DND-41 (cell line): ENCODE measurements at places on chromosomes 12 and 14.

DNA sequence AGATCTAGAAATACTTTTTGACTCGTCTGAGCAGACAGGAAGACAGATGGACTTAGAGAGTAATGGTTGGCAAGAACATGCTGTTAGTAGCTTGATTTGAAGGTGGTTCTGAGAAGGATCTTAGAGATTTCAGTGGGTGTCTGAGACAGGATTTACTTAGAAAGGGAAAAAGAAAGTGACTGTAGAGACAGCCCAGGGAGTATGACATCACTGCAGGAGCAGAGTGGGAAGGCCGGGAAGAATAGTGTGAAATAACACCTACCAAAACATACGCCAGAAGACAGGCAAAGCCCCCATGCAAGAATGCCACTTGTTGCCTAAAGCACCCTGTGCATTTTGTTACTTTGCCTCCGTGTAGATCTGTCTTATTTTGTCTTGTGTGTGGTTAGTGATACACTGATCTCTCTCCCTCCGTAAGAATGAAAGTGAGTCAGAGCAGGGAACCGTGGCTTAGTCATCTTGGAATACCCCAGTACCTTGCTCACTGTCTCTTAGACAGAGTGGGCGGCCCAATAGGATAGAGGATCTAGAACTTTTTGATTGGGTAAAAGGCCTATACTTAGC is 161.3 kb upstream of the IFNG-AS1 start:
- no peak for DNase-seq

DNA sequence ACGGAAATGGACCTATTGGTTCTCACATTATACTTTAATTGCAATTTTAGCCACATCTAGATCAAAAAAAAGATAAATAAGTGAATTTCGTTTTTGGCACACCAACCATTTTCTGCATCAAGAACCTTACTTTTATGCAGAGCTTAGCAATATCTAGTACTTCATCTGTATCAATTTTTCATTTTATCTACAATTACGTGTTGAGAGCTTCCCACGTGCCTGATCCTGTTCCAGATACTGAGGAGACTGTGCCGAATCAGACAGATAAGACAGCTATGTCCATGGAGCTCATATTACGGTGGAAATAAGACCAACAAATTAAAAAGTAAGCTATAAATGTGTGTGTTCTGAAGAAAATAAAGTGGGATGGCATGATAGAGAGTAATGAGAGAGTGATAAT is 101.6 kb downstream of the MGAT4C start:
- no peak for DNase-seq

DNA sequence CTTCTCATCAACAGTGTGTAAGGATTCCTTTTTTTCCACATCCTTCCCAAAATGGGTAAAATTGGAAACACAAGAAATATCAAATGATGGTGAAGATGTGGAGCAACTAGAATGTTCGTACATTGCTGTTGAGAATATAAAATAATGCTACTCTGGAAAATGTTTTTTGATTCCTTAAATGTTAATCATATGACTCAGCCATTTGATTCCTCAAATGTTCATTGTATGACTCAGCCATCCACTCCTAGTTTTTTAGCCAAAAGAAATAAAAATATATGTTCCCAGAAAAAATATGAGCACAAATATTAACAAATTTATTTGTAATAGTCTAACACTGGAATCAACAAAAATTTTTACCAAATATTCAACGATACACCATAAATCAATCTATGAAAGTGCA is 1108.6 kb downstream of the LRFN5 start:
- DNase-seq = no peak

GRCh38 chr14:75497191-75497590 is 25.1 kb upstream of the BATF start:
- DNase-seq = no peak

- no peak for DNase-seq
Measured at GRCh38 chr12:47988073-47989022, 15.9 kb downstream of the COL2A1 start.

DNA sequence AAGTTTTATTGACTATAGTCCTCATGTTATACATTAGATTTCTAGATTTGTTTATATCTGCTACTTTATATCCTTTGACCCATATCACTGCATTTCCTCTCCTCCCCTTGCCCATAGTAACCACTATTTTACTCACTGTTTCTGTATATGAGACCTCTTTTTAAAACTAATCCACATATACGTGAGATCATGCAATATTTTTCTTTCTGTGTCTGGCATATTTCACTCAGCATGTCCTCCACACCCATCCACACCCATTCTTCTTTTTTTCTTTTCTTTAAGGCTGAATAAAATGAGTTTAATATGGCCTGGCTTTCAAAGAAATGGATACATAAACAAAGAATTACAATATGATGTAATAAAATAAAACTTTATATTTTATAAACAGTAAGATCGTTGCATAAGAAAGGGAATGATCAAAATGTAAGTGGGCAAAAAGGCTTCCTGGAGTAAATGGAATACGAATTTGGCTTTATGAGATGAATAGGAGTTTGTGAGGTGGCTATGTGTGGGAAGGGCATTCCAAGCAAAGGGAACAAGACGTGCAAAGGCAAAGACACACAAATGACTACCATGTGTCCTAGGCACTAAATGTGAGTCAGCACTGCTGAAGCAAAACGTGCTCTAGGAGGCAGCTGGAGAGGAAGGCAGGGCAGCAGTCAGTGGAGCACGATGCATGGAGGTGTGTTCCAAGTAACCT is 53.2 kb upstream of the HIF1A start:
- no peak for DNase-seq

GRCh38 chr14:65042731-65043372 is 56.2 kb downstream of the FNTB start:
- no peak for DNase-seq

- DNase-seq = no peak
Measured at GRCh38 chr12:27161458-27162228, 79.3 kb upstream of the C12orf71 start.

- no peak for DNase-seq
Measured at GRCh38 chr12:75872762-75873161, 158.8 kb downstream of the PHLDA1 start.

- no peak for DNase-seq
Measured at GRCh38 chr12:6952121-6952862, 1.1 kb downstream of the PTPN6 start.

- no peak for DNase-seq
Measured at GRCh38 chr14:97390096-97390724, 593.0 kb downstream of the VRK1 start.

GRCh38 chr14:39673270-39673711 is 241.1 kb upstream of the FBXO33 start:
- DNase-seq = no peak

GRCh38 chr14:72553161-72553560 is 340.7 kb downstream of the DPF3 start:
- DNase-seq = no peak
